Midbrain (tissue), 1 donor: ENCODE measurements at places on chromosomes 16 and 17.

DNA sequence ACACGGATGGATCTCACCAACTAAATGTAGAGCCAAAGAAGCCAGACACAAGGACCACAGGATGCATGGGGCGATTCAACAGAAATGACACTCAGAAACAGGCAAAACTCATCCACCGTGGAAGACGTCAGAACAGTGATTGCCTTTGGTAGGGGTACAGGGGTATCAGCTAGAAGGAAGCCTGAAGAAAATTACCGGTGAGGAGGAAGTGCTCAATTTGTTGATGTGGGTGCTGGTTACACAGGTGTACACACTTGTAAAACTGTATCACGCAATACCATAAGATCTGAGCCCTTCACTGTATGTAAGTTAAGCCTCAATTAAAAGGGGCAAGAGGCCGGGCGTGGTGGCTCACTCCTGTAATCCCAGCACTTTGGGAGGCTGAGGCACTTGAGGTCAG, 226.1 kb downstream of the C16orf78 start:
- DNase-seq: no peak

DNA sequence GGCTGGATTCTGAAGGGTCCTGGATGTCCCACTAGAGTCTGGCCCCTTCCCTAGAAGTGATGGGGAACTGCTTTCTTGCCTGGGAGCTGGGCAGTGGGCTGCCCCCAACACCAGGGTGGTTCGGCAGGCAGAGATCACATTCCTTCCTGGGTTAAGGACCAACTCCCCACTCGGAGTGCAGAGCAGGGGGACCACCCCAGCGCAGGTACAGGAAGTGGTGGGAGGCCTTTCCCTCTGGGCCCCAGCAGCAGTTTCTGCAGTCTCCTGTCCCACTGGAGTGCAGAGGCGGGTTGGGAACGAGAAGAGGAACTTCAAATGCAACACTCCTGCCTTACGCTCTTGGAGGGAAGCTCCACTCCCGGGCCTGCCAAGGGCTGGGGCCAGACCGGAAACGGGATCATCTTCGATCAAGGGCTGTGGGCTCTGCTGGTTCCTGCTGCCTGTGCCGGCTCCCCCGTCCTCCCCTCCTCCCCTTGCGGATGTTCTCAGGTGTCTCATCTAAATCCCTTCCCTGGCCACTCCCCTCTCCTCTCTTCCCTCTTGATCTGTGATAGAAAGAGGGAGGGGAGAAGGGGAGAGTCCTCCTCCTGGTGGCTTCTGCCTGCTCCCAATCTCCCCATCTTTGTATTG, 9.0 kb upstream of the NGFR start:
- DNase-seq: no peak

DNA sequence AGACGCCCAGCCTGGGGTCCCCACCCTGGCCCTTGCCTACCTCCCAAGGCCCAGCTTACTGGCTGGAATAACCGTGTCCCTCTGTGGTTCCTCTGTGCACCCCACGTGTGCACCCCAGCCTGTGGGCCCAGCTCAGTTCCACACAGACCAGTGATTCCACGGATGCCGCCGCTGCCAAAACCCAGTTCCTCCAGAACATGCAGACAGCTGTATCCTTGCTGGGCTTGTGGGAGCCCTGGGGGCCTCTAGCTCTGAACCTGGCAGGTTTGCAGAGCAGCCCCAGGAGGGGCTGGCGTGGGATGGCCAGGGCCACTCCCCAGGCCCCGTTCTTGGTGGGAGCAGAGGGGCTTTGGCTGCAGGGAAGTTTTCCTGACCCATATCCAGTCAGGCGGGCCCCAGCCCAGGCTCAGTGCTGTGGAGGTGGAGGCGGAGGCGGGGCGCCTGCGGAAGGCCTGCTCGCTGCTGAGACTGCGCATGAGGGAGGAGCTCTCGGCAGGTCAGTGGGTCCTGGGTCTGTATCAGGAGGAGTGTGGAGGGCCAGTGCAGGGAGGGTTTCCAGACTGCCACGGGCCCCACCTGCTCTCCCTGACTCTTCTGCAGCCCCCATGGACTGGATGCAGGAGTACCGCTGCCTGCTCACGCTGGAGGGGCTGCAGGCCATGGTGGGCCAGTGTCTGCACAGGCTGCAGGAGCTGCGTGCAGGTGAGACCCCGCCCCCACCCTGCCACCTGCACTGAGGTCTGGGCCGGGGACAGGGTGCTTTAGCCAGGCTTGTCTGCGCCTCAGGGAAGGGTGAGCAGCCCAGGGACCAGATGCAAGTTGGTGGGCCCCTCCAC, 2.3 kb downstream of the TEDC2 start:
- DNase-seq: no peak

DNA sequence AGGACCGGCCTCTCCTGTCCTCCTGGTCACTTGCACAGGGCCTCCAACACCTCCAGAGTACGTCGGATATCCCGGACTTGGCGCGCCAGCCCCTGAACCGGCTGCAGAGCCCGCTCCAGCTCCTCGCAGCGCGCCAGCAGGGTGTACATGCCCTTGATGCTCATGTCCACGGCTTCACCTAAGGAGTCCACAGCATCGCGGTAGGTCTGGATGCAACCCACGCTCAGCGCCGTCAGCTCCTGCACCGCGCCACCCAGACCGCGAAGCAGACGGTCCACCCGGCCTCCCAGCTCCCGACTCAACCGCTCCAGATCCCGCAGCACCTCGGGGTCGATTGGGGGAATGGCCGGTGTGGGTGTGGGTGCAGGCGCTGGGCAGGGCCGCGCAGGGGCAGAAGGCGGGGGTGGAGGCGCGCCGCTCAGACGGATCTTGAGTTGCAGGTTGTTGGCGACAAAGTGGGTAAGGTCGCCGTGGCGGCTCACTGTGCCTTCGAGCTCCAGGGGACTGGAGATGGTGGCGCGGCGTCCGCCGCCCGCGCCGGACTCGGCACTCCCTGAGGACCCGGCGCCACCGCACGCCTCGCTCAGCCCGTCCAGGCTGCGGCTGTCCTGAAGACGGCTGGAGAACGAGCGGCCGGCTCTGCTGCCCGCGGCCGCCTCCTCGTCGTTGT, 804 bp downstream of the BORCS6 start:
- no peak for DNase-seq

GRCh38 chr17:82943339-82943738, 103.5 kb upstream of the ZNF750 start:
- DNase-seq: no peak
